ENCODE measurements at places on chromosomes 12 and 14.
A peak's percentile ranks its signal among the peaks of the same experiment; 100 is the strongest.

DNA sequence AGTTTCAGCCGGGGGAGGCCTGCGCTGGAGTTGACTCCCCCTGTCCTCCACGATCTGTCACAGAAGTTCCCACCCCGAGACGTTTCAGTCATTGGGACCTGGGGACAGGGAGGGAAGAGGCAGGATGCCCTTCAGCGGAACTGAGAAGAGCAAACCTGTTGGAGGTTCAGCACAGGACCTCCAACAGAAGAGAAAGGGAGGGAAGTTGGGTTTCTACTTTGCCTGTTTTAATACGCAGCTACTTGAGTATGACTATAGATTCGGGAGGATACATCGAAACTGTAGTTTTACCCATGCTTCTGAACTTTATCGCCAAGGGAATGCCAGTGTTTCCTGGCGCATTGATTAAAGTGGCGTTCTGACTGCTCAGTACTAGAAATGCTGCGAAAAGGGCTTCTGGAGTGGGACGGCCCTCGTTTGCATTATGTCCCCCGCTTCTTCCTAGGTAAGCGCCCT, 2.3 kb upstream of the DUSP6 start:
- no peak for DNase-seq

DNA sequence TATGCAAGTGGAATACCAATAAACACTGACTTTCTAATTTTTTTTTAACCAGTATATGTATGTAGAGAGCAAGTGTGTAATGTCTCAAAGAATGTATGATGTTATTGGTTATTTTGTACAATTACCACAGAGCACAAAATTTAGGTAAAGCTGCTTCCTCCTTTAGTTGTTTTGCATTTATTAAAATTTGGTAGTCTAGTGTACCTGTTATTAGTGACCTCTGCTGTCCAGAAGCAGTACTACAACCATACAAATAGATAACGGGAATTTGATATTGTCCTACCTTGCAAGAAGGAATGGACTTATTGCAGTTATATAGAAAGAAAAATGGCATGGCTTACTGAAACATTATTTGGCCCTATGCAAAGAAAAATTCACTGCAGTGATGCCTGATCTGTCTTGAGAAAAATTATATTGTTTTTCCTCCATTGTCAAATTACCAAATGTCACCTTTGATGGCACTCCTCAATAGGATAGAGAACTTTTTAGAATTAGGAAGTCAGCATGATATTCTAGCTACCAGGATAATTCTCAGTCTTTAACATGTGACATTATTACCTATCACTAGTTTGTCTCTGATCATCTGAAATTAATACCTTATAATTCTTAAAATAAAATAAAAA, 153.9 kb upstream of the RMST start:
- peak; percentile 36 for DNase-seq

- no peak for DNase-seq
Measured at GRCh38 chr14:84112589-84112988, 1417.4 kb upstream of the FLRT2 start.

GRCh38 chr14:104752423-104752734, 568 bp upstream of the SIVA1 start:
- DNase-seq, result no peak

GRCh38 chr14:71610797-71611196, 321.4 kb upstream of the RGS6 start:
- DNase-seq, result no peak

DNA sequence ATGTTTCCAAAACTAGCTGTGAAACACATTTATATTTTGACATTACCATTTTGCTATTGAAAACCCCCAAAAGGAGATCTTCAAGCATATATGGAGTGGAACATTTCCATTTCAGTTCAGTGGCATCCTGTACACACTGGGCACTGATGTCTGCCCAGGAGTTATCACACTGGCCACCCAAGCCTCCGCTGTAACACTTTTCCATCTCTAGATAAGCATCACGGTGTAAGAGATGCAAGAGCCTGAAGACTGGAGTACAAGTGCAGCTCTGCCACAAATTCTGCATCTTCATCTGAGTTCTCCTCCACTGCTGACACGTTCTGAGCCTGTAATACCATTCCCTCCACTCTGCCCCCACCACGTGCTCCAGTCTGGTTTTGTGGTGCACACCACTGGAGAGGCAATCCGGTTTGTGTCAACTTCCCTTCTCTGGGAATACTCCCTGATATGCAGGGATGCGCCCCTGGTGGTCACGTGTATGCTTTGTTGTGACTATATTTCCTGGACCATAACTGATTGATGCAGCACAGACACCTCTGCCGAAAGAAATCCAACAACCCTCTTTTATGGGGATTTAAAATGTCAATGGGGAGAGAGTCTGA, 12.7 kb downstream of the SPTLC2 start:
- DNase-seq, result no peak

All from midbrain (tissue), 1 donor.